IPS DF 6.9 (cell line): ENCODE measurements at places on chromosomes 2 and 18.

DNA sequence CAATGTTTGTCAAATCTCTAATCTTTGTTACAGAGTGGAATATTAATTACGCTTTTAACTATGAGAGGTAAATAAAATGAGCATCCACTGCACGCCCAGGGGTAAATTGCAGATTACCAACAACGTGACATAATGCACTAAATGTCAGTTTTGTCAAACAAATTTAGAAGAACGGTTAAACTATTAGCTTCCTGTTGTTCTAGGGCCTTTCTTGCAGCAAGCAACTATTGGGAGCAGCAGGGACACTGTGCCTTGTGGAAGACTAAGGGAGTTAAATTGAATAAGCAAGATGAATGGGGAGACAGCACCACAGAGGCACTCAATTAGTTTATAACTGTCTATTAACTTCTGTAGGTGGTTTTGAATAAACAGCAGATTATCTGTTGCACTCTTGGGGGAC, 391.0 kb upstream of the RAB12 start:
- DNase-seq, result no peak

- no peak for DNase-seq
Measured at GRCh38 chr2:182117196-182117595, 131.5 kb downstream of the PPP1R1C start.

- no peak for DNase-seq
Measured at GRCh38 chr18:10262566-10262965, 191.9 kb upstream of the APCDD1 start.

DNA sequence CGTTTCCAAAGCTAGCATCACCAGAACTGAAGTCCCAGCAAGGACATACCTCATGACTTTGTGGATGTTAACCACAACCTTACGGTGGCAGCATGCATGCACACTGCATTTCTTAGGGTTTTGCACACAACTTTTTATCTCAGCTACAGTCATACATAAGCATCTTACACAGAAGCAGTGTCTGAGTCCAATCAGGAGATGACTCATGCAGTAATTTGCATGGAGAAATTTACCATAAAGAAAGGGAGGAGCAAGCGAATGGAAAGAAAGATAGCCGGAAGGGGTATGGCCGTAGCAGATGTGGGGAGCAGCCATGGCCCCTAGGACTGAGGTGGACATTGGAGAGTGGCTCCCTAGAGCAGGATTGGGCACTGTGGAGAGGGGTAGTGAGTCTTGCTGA, 522.5 kb downstream of the GALR1 start:
- no peak for DNase-seq

DNA sequence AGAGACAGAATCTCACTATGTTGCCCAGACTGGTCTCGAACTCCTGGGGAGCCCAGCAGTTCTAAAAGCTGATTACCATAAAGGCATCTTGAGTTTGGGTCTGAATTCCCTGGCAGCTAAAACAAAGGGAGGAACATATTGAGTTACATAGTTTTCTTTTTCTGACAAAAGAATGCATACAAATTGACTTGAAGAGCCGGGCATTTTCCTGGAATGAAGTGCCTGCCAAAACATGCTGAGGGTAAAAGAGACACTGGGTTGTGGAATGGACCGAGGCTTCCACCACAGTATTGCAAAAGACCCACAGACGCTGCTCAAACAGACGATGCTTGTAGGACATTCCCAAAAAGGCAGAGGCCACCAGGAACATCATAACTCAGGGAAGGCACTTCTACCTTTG, 35.1 kb upstream of the ROCK2 start:
- no peak for DNase-seq

GRCh38 chr2:41963661-41964525, 83.9 kb upstream of the PKDCC start:
- DNase-seq, result no peak

DNA sequence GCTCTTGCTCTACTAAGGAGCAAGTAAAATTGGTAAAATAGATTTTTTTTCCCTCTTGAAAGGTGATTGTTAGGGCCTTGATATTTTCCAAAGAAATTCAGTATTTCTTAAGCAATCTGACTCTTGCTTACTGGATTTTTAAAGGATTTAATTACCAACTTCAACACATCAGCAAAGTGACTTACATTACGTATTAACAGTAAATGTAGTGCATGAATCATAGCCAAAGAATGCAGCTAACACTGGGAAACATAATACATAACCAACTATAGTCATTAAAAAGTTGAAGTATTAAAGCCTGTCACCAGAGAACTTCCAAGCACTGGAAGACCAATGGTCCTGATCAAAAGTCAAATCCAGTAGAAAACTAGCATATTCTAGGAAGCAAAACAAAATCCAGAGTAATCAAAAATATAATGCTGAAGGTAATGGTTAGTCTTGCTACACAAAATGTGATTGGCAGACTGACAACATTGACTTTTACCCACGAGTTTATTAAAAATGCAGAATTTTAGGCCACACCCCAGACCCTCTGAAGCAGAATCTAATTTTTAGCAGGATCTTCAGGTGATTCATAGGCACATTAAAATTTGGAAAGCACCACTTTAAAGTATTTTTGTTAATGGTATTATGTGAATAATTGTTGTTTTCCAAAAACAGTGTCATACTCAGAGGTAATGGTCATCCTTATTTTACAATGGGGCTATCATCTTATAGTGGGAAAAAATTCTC, 31.8 kb upstream of the CAVIN2 start:
- DNase-seq, result no peak

GRCh38 chr2:113167115-113167932, 6.4 kb upstream of the PSD4 start:
- no peak for DNase-seq

DNA sequence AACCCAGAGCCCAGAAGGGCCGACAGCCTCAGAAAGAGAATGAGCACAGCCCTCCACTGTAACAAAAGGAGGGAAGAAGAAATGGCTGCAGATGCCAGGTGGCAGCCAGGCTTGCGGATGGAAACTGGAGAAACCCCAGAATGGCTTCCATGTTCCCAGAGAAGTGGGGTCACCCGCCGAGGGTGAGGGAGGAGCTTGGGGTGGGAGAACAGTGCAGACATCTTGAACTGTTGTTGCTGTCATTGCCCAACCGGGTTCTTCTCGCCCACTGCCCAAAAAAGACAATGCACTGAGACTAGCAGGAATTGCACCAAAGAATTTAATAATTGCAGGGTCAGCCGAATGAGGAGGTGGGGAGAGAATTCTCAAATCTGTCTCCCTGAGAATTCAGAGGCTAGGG, 223.2 kb upstream of the RAB6C start:
- no peak for DNase-seq

- DNase-seq, result peak; percentile 87
Measured at GRCh38 chr2:153871231-153872221, at the start of gene GALNT13. TSS of gene GALNT13 (plus strand) at chr2:153871922.

DNA sequence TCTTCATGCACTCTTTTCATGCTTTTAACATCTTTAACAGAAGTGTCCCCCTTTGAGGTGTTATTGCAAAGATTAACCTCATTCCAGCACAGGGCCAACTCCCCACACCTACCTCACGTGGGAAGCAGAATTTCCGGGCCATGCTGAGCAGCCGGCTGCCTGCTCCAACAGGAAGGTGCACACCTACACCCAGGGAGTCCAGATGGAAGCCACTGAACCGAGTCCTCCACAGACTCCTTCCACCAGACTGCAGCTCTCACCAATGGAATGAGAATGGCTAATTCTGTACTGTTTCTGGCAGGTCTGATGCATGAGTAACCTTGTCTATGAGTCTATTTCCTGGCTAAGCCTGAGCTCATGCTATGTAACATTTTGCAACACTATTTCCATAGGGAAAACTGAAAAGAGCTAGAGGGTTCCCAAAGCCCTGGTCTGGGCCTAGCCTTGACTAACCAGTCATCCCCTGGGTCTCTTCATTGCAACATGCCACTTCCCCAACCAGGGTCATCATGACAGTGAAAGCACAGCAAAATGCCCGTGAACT, 11.0 kb downstream of the ERFE start:
- DNase-seq, result no peak
